Bronchial smooth muscle cell (primary cell): ENCODE measurements at places on chromosomes 6 and 20. TPM values are rescaled to one million over a fixed set of nuclear protein-coding genes. Genes with fewer than 3 reads are reported as not detected.

The IRAK1BP1 gene
- 3.0 and 3.3 TPM in 2 replicates for total RNA-seq

The C6orf15 gene
- not detected in 2 replicates for total RNA-seq

The TPX2 gene
- total RNA-seq: 2.8 and 7.6 TPM in 2 replicates

The MUC21 gene
- not detected in 2 replicates for total RNA-seq

The TNF gene
- not detected in 2 replicates for total RNA-seq

The DLK2 gene
- 0.26 and 0.63 TPM in 2 replicates for total RNA-seq
